ENCODE measurements at places on chromosomes 7 and 10. TPM values are rescaled to one million over a fixed set of nuclear protein-coding genes. Genes with fewer than 3 reads are reported as not detected.

Gene ZNF365
- total RNA-seq: 2.9 TPM

Gene GPRIN2
- not detected for total RNA-seq

GRCh38 chr7:6658618-6659345, 21.7 kb downstream of the ZNF316 start:
- DNase-seq: no peak

DNA sequence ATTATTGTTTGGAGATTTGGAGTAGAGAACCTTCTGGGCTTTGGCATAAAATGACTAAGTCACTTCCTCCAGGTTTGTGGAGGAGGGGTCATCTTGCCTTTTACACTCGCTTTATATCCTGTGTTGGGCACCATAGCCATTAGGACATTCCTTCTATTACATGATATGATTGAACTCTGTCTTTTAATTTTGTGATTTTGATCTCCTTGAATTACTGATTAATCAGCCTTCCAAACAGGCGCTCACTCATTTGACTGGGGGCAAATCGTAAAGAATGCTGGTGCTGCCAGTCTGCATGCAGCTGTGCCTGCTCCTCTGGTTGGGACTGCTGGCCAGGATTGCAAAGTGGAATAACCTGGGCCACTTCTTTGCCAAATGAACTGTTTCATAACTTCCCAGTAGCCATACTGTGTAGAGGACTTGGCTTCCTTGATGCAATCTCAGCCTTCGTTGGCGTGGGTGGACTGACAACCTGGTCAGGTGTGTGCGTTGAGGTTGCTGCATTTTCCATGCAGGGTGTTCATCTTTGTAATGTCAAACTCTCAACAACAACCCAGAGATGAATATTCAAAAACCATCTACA, 65.9 kb upstream of the RAB11FIP2 start:
- DNase-seq: no peak

DNA sequence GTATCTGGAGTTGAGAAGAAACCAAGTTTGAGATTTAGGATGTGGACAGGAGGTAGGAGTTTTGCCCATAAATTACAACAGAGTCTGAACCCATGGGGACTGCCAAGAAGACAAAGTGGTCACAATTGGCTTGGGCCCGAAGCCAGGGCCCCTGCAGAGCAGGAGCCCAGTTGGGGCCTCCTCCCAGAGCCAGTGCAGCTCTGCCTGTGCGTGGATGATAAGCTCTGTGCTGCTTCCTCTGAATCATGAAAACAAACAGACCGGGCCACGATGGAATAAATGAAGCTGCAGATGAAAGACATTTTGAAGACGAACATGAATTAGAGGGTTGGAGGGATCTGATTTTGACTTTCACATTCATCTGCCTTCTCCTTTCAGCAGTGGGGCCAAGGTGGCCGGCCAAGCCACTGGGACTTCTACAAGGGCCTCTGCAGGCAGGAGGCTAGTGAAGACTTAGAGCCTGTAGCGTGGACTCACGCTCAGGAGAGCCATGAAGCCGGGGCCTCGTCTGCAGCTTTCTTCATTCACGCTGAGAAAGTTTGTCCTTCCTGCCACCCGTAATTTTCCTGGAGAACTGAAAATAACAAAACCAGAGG, 156.8 kb upstream of the LYZL1 start:
- no peak for DNase-seq

Gene NUTM2A
- total RNA-seq: 0.82 TPM

All from MCF 10A (cell line).